ENCODE measurements at places on chromosomes 2 and 18.

DNA sequence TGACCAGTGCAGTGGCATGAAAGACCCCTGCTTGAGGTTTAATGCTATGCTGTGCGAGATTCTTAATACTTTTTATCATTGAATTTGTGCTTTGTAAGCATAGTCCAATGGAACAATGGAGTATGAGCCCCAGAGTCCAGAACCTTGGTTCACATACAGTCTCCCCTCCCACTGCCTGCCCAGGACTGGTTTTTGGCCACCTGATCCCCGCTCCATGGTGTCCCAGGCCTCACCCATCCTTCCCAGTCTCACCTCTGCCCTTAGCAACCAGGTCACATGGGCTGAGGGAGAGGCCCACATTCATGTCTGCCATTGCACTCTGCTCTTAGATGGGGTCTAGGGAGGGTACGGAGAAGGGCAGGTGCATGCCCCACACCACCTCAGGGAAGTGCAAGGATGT, 6.3 kb downstream of the PDE11A start:
- no peak for DNase-seq

- no peak for DNase-seq
Measured at GRCh38 chr18:54946149-54946581, 13.1 kb downstream of the CCDC68 start.

- no peak for DNase-seq
Measured at GRCh38 chr2:142048581-142048980, 82.2 kb downstream of the LRP1B start.

DNA sequence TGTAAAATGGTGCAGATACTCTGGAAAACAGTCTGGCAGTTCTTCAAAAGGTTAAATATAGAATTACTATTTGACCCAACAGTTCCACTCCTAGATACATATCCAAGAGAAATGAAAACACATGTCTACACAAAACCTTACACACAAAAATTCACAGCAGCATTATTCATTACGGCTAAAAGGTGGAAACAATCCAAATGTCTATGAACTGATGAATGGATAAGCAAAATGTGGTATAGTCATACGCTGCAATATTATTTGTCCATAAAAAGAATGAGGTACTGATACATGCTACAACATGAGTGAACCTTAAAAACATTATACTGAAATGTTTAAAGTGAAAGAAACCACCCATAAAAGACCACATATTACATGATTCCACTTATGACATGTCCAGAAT, 4.0 kb downstream of the CYP27C1 start:
- no peak for DNase-seq

DNA sequence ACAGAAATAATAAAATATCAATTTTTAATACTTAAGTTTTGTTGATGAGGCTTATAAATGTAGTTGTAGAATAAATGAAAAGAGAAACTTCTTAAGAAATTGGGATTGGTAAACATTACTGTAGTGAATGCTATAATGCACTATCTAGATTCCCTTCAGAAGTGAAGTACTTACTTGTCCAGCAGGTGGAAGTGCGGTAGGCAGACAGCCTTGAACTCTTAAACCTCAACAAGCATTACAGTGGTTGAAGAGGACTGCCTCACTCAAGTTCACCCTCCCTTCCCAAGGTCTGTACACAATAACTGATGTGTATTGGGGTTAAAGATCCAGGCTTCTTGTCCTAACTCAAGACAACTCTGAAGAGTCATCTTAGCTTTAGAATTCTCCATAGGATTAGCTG, 931.0 kb upstream of the LRRTM1 start:
- DNase-seq = no peak
